ENCODE measurements at places on chromosomes 3 and 15. TPM values are rescaled to one million over a fixed set of nuclear protein-coding genes. Genes with fewer than 3 reads are reported as not detected.

Gene POLQ
- 25.1 TPM for total RNA-seq

- DNase-seq = no peak
Measured at GRCh38 chr15:43127752-43128151, 5.6 kb upstream of the TMEM62 start.

GRCh38 chr15:33098094-33099058, 96.1 kb downstream of the FMN1 start:
- DNase-seq = no peak

Gene MYL3
- not detected for total RNA-seq

DNA sequence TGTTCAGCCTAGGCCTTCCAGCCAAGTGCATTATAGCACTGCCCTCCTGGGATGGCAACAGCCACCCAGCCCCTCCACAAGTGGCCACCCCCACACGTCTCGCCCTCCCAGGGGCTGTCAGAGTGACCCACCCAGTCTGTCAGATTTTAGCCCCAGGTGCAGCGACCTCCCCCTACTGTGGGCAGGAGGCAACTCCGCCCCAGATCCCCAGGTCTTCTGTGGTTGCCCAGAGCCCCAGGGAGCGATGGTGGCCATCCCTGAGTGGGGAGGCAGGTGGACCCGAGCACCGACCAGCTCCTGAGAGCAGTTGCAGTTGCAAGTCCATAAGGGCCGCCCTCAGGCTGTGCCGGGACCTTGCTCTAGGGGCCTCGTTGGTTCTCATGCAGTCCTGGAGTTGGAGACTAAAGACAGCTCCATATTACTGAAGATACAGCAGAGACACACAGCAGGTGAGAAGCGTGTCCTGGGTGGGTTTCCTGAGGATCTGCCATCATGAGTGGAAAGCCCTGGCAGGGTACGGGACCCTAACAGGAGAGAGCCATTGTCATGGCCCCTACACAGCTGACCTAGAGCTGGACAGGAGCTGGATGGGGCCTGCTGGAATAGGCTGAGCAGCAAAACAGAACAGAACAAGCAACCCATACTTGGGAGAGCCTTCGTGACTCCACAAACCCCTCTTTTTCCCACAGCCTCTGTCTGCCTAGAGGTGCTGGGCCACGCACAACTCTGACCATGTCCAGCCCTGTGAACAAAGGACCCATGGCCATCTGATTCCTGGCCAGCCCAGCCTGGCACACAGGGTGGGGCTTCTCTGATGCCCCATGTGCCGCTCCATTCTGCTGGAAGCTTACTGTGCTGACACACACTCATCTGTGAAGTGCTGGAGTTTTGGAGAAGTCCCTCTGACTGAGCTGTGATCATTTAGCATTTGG, 110.3 kb upstream of the ALDH1A3 start:
- DNase-seq = no peak

- peak; percentile 53 for DNase-seq
Measured at GRCh38 chr3:127628788-127629466, at the start of gene PODXL2. PODXL2 (plus strand) TSS chr3:127629185; CDS start chr3:127629220, 35 bp downstream.

Gene RGMA
- total RNA-seq = 32.5 TPM

DNA sequence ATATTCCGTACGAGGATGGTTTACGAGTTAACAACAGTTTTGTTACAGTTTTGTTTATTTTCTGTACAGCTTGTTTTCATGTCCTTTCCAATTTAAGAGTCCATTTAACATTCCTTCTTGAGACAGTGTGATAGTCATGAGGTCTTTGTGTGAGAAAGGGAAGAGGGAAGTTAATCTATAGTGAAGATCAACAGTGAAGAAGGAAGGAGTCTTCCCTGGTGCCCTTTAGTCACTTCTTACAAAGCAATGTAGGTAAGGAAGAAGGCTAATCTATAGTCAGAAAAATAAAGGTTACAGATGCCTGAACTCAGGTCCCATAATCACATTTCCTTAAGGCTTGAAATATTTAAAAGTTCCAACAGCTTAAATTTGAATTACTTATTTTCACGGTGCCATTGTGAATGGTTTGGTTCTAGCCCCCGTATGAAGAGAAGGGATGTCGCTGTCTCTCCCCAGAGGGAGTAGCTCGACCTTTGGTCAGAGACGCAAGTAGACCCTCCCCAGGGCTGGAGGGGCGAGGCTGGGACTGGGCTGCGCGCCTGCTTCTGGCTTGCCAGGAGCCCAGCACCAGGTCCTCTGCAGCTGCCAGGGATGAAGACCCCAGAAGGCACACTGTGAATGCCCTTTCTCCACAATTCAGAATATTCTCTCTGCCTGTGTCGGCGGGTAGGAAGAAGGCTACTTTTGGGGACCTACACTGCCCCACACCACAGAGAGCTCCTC, 34.9 kb downstream of the EDEM1 start:
- DNase-seq = no peak

DNA sequence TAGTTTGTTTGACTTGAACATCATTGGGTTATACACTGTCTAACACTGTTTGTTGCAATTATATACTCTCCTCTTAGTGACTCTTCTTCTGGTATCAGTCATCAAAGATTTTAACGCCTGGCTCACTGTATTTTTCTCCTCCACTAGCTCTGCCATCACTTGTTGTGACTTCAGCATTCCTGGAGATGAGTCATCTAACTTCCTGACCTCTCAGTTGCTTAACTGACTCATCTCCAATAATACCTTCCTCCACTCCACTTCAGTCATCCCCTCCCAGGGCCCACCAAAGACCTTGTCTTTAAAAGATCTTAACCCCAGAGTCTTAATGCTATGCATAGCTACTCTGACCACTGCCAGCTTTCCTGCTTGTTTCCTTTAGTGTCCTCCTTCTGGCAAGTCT, 28.6 kb upstream of the CLSTN2 start:
- DNase-seq = no peak

DNA sequence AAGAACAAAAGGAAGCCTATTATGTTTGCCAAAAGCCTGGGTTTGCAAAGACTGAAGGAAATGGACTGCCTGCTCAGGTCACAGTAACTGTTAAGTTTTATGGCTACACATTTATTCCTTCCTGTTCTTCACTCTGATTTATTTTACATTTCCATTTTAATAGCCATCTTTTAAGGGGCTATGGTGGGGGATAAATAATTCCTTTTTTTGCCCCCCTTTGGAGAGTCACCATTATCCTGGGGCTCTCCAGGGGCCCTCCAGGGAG, 53.5 kb upstream of the MYZAP start:
- no peak for DNase-seq

- DNase-seq = no peak
Measured at GRCh38 chr3:197670361-197670760, 66.3 kb downstream of the RUBCN start.

DNA sequence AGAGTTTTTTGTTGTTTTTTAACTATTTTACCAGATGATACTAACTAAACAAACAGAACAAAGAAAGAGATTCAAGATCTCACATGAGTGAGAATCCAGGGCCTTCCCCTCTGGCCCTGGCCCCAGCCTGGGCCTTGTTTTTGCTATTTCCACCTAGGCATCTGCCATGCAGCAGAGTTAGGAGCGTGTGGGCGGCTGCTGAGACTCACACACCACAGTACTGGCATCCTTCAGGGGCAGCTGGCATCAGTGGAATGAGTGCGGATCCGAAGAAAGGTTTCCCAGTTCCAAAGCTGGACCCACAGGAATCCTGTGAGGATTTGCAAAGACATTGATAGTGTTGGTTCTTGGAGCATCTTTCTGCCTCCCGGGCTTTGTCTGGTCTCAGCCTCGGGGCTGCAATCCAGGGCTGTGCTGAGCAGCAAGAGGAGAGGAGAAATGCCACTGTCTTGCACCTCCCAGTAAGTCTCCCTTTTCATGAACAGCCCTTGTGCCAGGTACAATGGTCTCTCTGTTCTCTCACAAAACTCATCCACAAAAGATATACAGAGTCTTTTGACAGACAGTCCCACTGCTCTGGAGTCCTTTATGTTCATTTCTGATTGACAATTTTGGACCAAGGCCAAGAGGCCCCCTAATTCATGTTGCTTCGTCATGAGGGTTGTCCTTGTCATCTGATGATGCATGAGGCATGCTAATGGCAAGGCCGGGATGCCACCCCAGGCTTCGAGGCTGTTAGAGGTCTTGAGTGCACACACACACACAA, 46.6 kb downstream of the APH1B start:
- DNase-seq = no peak

DNA sequence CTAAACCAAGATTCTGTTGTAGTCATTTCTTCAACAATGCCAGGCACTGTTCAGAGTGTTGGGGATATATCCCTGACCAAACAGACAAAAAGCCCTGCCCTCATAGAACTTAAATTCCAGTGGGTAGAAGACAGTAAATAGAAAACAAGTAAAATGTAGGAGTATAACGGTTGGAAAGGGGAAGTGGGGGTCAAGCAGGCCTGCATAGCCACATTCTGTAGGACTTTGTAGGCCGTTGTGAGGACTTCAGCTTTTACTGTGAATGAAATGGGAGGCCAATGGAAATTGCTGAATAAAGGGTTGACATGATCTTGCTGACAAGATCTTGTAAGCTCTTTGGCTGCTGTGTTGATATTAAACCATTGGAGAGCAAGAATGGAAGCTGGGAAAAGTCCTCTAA, 1.8 kb downstream of the MRPS11 start:
- DNase-seq = no peak

GRCh38 chr15:77393471-77393840, 26.4 kb downstream of the PEAK1 start:
- DNase-seq = no peak

- no peak for DNase-seq
Measured at GRCh38 chr3:123314359-123315270, 112.9 kb downstream of the SEC22A start.

- DNase-seq = no peak
Measured at GRCh38 chr3:78405745-78406144, 1362.1 kb downstream of the ROBO1 start.

GRCh38 chr3:144127700-144128099, 156.1 kb downstream of the DIPK2A start:
- DNase-seq = no peak

GRCh38 chr15:75129788-75130187, 71.9 kb upstream of the C15orf39 start:
- no peak for DNase-seq

Gene SHQ1
- 12.3 TPM for total RNA-seq

DNA sequence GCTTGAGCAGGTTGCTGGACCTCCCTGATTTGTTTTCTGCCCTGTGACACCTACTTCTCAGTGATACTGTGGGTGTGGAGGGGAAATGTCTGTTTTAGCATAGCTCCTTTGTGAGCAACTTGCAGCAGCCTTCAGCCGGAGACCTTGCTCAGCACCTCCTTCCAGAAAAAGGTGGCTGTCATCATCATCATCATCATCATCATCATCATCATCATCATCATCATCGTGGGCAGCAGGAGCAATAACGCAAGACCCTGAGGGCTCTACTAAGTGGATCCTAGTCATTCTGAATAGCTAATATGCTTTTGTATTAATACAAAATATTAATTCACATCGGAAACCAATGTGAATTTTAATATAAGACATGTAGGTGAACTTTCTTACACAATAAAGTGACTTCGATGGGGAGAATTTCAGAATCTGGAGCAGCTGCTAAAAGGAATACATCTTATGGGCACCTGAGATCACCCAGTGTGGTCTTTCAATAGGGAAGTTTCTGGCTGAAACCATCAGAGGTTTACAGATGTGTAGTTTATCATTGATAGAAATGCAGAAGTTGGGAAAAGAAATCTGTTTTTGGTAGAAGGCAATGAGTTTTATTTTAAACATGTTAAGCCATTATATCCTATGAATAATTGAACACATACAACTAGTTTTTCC, 8.6 kb downstream of the GABRR3 start:
- no peak for DNase-seq

Gene ANKRD34C
- not detected for total RNA-seq

DNA sequence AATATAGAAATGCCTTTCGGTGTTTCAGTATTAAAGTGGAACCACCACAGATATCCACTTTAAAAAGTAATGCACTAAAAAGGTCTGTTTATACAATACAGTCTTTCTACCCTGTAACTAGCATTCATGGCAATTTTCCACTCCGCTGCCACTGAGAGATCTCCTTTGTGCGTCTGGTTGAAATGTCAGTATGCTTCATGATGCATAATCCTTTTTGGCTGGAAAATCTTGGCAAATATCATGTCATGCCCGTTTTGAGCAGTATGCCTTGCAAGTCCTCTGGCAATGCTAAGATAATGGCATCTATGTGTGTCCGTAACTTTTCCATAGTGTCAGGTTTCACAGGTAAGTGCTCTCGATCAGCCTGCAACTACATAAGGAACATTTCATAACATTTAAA, 30.8 kb upstream of the ARF4 start:
- no peak for DNase-seq
